Cardiac muscle cell (in vitro differentiated cells and primary cell): ENCODE measurements at places on chromosomes 3 and 15.

DNA sequence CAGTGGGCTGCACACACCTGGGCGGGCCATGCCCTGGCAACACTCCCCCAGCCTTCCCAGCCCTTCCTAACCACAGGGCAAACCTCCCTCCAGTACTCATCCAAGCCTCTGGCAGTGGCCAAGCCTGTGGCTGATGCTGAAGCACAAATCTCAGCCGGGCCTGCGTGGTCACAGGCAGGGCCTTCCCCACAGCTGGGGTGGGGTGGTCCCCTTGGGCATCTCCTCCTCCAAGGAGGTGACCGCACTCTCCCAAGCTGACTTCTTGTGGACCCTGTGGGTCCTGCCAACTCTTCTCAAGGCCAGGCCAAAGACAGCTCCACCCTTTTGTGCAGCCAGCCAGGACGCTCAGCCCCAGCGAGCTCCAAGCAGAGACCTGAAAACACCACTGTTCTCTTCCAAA, 21.4 kb downstream of the GRAMD2A start:
- DNase-seq: no peak

- no peak for DNase-seq
Measured at GRCh38 chr3:37809846-37810447, 51.7 kb upstream of the CTDSPL start.

- no peak for DNase-seq
Measured at GRCh38 chr15:60406513-60407414, 9.0 kb upstream of the ANXA2 start.

DNA sequence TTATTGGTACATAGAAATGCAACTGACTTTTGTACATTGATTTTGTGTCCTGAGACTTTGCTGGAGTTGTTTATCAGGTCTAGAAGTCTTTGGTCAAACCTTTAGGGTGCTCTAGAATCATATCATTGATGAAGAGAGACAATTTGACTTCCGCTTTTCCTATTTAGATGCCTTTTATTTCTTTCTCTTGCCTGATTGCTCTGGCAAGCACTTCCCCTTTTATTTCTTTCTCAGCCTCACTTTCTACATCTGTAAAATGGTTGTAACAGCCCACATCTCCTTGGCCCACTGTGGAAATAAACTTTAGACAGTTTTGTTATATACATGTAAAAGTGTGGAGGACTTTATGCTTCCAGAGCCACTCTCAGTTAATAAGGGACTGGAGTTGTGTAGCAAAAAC, 14.0 kb downstream of the PLA1A start:
- no peak for DNase-seq

GRCh38 chr15:101521591-101521990, 32.1 kb upstream of the PCSK6 start:
- no peak for DNase-seq
